Urothelium cell line (cell line): ENCODE measurements at places on chromosomes 5 and 9.

DNA sequence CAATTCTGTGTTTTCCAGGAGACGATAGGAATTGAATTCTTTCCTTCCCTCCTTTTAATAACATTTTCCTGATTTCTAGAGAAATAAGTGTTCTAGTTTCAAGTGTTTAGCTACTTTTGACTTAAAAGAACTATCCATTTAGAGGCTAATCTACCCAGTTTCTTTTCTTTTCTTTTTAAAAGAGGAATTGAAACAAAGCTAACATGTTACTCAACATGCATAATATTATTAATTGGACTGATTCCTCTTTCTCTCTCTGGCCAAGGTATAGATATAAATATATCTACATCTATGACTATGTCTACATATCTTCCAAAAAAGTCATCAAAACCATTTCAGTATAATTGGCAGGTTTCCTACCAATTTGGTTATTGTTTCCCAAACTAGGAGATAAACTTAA lies 309.8 kb downstream of the TRPM3 start:
- no peak for DNase-seq

DNA sequence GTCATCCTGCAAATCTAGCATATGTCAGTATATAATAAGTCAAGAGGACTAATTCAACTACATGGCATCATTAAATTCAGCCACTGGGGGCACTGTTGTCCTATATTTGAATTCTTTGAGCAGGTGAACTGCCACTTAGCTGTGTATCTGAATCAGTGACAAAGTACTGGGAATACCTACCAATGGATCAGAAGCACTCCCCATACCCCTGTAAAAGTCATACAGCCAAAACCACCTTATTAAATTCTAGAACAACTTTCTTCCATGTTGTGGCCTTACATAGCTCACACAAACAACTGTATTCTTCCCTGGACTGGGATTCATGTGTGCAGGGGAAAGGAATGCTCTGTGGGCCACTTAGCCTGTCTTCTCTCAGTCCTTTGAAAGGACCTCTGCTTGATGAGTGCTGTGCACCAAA lies 57.4 kb upstream of the PLPP6 start:
- DNase-seq: peak; percentile 27

DNA sequence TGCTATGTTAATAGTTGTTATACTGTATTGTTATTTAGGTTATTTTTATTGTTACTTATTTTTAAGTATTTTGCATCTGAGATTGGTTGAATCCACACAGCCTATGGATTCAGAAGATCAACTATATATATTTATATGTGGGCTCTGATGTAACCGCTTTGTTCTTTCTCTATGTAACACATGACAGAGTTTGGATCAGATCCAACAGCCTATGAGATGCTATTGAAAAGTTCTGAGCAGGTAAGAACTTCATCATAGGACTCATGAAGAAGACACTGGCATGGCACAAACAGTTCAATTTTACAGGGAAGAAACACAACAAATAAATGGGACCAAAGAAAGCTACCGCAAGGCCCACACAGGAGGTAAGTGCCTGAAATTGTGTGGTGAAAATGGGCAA lies 93.4 kb downstream of the GNAQ start:
- no peak for DNase-seq

DNA sequence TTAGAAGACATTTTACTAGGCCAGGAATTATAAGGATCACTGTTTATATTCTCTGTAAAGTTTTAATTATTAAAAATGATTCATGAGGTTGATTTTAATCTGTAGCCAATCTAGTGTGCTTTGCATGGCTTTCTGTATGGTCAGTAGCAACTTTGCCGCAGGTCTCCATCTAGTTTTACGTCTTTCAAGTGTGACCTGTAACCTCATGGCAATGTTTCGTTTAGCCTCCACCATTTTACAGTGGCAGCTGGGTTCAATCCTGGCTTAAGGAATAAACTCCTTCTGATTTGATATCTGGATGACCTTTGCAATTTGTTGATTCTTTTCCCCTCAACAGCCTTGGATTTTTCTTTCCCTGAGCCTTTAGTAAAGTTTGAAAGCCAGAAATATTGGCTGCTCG lies 434.5 kb upstream of the CDH9 start:
- DNase-seq: peak; percentile 22

- DNase-seq: no peak
Observed at GRCh38 chr5:60469286-60469685, 230.7 kb downstream of the DEPDC1B start.

DNA sequence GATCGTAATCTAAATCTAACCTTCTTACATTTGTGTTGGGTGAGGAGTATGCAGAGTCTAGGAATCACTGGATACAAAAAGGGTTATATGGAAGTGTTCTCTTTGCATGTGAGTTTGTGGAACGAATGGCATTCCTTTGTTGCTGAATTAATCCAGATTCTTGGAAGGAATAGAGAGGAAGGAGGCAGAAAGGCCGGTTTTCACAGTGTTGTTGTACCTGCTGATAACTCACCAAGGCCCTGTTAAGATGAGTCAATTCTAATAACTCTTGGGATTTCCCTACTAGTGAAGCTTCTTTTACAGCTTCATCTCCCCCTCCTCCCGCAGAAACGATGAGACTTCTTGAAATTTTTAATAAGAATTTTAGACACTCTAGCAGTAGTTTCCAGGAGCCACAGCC lies 84.0 kb downstream of the ZSWIM6 start:
- DNase-seq: no peak

DNA sequence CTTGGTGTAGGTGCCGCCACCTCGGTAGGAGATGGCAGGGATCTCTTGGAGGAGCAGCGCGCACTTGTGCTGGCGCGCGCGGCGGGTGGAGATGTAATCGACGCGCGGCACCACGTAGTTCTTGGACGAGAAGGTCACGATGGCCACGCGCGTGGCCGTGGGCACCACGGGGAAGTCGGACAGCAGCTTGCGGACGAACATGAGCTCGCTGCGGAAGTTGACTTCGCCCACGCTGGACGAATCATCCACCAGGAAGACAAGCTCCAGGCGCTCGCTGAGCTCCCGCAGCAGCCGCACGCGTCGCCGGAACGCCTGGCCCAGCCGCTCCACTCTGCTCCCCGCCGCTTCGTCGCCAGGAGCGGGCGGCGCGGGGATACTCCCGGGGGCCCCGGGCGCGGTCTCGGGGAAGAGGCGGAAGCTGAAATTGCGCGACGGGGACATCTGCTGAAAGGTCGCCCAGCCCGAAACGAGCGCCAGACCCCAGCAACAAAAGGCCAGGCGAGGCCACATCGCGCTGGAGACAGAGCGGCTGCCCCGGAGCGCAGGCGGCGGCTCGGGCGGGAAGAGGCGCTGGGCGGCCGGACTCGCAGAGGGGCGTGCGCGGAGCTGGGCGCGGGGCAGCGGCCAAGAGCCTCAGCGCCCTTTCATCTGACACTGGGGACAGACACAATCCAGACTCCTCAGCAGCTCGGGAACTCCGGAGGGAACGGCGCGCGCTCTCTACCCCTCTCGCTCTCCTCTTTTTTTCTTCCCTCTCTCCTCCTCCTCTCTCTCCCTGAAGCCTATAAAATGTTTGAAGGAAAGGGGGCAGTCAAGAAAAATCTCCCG lies at the start of gene SVEP1:
Gene SVEP1 (minus strand): TSS at position 708 of the 828 bp plus-strand sequence. CDS start 198 bp downstream, at position 510.
- DNase-seq: no peak

GRCh38 chr5:1835431-1835830 lies 34.2 kb downstream of the NDUFS6 start:
- no peak for DNase-seq

- DNase-seq: peak; percentile 77
Observed at GRCh38 chr5:36403632-36404311, 102.1 kb upstream of the RANBP3L start.

GRCh38 chr5:128778474-128778873 lies 186.8 kb upstream of the SLC27A6 start:
- DNase-seq: no peak

GRCh38 chr5:181282874-181283273 lies 21.9 kb upstream of the TRIM52 start:
- no peak for DNase-seq

GRCh38 chr9:35828716-35829083 lies at the start of gene FAM221B:
Gene FAM221B, minus strand, starts transcription at chr9:35828732. Its CDS starts 2,571 bp downstream, at chr9:35826161.
- peak; percentile 20 for DNase-seq

DNA sequence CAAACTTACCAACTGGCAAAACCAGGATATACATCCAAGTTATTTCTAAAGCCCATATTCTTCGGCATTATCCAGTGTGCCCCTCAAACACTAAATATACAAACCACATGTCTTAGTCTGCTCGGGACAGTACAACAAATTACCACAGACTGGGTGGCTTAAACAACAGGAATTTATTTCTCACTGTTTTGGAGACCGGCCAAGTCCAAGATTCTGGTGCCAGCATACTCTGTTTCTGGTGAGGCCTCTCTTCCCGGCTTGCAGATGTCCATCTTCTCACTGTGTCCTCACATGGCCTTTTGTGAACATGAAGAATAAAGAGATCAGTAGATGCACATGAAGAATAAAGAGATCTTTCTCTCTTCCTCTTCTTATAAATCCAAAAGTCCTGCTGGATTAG lies 12.9 kb upstream of the SLCO6A1 start:
- DNase-seq: peak; percentile 13

DNA sequence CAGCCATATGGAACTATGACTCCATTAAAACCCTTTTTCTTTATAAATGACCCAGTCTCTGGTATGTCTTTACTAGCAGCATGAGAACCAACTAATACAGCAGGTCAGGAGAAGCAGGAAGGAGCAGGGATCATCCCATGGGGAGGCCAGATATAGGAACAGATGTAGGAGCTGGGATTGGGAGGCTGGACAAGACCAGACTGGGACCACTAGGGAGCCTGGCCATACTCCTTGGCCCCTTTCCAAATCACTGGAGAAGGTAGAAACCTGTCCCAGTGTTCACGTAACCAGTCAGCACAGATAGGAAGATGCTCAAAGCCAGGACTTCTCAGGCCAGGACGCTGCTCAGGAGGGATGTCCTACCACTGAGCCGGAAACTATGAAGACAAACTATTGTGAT lies 95.5 kb downstream of the LMX1B start:
- DNase-seq: no peak

DNA sequence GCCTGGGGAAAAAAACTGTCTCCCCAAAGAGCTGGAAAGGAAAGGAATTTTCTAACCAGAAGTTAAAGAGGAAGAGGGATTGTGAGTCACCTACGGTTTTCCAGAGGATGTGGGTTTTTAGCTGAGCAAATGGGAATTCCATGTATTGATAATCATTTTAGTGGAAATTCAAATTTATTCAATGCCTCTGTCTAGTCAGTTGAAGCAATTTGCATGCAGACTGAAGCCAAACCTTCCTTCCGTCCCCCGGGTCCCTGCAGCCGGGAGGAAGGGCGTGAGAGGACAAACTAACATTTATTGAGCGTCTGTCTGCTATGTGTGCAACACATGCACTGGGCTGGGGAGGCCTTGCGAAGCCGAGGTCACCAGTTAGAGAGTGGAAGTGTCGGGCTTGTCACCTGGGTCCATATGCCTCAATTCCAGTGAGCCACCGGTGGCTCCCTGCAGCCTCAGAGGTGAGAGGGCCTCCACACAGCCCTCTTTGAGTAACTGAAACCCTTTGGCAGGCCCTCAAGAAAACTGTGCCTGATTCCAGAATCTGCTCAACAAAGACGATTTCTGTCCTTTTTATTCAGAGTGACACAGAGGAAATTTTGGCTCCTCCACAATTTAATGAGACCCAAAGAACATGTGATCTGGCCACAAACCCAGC lies 70.3 kb downstream of the COL27A1 start:
- peak; percentile 26 for DNase-seq

GRCh38 chr9:82961504-82962125 lies 101.3 kb downstream of the RASEF start:
- peak; percentile 75 for DNase-seq

GRCh38 chr5:155772009-155772662 lies 554.8 kb upstream of the SGCD start:
- no peak for DNase-seq

- DNase-seq: no peak
Observed at GRCh38 chr5:173165177-173166016, 21.1 kb downstream of the BNIP1 start.

GRCh38 chr5:146640285-146640896 lies 124.4 kb upstream of the GPR151 start:
- DNase-seq: no peak

DNA sequence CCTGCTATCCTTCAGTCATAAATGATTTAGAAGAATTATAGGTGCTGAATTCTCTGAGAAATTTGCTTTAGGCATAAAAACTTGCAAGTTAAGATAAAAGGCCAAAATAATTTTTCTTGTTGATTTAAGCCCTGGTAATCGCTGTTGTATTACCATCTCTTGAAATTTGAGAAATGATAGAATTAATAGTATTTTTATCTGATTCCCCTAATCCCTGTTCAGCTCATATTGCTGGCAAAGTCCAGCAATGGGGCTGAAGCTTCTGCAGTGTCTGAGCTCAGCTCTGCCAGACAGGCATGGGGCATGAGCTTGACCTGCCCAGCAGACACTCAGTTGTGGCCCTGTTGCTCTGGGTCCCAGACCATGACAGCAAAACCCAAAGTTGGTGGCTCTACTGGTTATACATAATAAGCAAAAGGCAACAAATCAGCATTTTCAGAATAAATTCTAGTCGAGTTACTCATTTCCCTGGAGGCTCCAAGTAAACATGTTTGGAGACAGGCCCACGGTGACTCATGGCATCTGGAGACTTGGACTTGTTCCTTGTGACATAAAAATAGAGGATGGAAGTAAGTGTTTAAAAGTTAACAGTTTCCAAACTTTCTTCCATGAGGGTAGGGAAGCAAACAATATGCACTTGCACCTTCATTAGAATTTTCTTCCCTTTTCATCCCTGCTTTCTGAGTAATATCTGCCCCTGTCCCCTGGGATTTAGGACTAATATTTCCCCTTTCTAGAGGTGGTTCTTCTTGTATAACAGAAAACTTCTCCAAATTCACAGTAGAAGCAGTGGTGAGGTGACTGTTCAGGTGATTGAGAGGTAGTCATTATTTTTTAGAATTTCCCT lies 60.2 kb upstream of the SLC2A8 start:
- peak; percentile 75 for DNase-seq

DNA sequence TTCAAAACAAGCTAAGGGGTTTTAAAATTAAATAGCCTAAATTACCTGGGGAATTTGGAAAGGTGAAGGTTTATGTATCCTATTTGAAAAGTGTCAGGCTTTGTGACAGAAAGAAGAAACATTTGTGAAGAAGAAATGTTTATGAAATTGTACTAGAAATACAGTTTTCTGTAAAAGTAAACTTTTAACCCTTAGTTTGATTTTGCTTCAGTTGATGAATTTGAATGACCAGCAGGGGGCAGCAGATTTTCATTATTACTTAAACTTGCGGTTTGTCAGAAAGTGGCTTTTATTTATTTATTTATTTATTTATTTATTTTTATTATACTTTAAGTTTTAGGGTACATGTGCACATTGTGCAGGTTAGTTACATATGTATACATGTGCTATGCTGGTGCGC lies 58.1 kb downstream of the NNT start:
- peak; percentile 17 for DNase-seq

DNA sequence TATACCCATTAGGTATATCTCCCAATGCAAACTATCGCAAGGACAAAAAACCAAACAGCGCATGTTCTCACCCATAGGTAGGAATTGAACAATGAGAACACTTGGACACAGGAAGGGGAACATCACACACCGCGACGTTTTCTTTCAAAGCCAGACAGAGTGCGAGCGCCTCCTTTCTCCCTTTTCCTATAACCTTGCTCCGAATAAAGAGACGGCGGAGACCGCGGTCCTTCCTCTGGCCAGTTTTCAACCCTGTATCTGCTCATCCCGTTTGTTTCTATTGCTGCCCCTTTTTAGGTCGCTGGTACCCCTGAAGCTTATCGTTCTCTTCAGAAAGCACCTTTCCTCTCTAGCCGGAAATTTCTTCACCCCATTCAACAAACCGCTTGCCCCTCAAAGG lies 1.3 kb downstream of the LVRN start:
- DNase-seq: no peak

GRCh38 chr5:133741396-133741795 lies 129.1 kb upstream of the FSTL4 start:
- DNase-seq: no peak
